ENCODE measurements at places on chromosomes 5 and 9.

DNA sequence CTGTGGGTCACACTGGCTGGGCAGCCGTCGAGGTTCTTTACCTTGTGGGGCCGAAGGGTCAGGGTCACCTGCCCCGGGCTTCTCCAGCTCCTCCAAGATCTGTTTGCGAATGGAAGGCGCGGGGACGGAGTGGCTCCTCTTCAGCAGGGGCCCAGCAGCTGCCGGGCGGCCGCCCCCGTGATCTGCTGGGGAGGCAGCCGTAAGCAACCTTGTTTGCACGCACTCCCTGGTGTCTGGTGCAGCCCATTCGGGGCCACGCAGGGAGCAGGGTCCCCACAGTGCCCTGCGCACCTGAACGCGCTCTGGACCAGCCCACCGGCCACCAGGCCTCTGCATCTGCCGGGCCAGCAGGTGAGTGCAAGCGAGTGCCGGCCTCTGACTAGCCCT, 34.9 kb downstream of the PNPLA7 start:
- DNase-seq = no peak

DNA sequence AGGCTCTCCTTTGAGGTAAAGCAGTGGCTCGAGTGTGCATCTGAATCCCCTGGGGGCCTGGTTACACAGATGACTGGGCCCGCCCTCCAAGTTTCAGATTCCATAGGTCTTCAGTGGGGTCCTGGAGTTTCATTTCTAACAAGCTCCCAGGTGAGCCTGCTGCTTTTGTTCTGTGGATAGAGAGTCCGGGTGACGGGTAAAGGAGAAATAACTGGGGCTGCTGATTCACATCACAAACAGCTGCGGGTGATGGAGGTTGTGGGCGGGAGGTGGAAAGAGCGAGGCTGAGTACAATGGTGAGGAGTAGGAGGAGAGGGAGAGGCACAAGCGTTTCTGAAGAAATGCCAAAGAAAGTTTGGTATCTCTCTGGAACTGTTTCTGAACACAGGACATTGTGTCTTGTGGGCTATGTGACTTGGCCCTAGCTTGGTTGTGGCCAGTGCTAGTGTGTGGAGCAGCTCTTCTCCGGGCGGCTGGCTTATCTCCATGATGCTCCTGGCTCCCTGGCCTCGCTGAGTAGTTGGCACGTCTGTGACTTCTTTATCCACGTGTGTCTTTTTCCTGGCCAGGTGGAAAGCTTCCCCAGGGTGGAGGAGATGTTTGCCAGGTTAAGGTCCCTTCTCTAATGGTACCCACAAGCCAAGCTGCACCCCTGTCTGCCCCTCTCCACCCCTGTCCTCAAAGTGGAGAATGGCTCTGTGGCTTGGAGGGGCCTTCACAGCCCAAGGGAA, 61.7 kb downstream of the HSPA4 start:
- DNase-seq = peak; percentile 19

GRCh38 chr5:78755822-78756429, 107.4 kb upstream of the LHFPL2 start:
- no peak for DNase-seq

DNA sequence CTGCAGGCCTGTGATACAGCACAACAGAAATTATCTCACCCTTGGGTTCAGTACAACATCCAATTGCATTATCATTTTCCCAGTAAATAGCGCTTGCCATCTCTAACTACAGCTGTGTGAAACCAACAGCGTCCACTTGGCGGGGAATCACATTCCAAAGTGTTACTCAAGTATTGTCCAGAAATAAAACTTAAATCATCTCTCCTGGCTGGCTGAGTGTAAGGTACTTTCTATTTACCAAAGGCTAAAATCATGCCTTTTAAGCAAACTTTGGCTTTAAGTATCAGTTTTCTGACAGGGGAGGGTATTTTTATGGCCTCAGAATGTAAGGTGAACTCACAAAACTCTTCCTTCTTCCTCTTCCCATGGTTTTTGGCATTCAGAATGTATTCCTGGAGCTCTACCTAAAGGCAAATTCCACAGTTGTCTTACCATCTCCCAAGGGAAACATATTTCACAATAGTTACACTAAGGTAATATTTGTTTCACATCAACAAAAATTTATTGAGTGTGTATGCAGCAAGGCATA, 205.6 kb upstream of the MPDZ start:
- DNase-seq = no peak

DNA sequence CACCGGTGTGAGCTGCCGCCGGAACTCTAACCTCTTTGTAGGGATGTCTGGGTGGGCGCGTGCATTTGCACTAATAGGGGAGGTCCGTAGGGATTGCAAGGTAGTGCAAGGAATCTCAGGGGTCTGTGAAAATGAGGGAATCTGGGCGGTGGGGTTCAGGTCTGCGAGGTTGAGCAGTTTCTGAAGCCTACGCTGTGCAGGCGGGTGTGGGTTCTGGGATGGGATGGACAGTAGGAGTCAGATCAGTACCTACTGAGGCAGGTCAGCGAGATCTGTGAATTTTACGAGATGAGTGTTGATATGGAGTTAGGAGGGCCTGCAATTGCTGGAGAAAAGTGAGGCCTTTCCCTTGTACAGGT, 856 bp upstream of the ATOSB start:
- no peak for DNase-seq

GRCh38 chr9:15058236-15058635, 148.0 kb upstream of the FREM1 start:
- no peak for DNase-seq

- no peak for DNase-seq
These were observed 57.4 kb downstream of the CFAP95 start for GRCh38 chr9:69877852-69878514.

- no peak for DNase-seq
These were observed 37.5 kb downstream of the SPOCK1 start for GRCh38 chr5:137461391-137462264.

- DNase-seq = no peak
These were observed 123.9 kb upstream of the ADAMTSL1 start for GRCh38 chr9:18350036-18350435.

- no peak for DNase-seq
These were observed 621 bp downstream of the CEP72 start for GRCh38 chr5:612498-613424.

DNA sequence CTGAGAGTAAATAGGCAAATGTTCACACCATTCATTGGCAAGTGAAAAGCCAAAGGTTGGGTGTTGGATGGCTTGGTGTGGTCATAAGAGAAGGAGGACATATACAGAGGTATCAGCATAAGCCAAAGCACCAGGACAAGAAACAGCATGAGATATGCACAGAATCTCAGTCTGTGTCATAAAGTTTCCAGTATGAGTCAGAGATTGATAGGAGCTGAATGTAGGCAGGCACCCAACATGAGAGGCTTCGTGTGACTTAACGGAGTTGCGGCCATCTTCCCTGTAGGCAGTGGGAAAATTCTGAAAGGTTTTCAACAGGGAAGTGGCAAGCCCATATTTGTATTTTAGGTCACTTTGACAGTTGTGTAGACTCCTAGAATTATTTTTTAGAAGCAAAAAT, 54.5 kb downstream of the SNCAIP start:
- DNase-seq = no peak

DNA sequence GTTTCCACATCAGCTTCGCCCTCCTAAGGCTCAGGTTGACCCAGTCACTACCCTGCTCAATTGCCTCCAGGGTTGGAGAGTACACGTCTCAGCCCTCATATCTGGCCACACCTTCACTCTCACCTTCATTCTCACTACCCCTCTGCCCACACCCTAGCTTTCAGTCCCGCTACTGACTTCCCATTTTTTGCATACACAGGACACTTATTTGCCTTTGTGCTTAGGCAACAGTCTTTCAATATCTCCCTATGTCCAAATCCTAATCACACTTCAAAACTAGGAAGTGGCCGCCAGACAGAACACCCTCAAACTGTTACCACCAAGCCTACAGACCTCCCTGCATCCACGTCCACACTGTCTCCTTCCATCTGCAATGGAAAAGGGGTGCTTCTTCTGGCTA, 10.9 kb downstream of the MCTP1 start:
- no peak for DNase-seq

DNA sequence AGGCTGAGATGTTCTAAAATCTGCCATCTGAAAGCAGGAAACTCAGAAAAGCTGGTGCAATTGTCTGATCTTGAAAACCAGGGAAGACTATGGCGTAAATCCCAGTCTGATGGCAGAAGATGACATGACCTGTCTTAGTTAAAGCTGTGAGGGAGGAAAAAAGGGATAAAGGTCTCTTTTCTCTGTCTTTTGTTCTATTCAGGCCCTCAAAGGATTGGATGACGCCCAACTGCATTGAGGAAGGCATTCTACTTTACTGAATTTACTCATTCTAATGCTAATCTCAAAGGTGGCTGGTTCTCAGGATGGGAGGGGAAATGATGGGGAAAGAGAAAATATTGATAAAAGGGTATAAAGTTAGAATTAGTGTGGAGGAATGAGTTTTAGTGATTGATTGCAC, 312.8 kb upstream of the CTNND2 start:
- no peak for DNase-seq

DNA sequence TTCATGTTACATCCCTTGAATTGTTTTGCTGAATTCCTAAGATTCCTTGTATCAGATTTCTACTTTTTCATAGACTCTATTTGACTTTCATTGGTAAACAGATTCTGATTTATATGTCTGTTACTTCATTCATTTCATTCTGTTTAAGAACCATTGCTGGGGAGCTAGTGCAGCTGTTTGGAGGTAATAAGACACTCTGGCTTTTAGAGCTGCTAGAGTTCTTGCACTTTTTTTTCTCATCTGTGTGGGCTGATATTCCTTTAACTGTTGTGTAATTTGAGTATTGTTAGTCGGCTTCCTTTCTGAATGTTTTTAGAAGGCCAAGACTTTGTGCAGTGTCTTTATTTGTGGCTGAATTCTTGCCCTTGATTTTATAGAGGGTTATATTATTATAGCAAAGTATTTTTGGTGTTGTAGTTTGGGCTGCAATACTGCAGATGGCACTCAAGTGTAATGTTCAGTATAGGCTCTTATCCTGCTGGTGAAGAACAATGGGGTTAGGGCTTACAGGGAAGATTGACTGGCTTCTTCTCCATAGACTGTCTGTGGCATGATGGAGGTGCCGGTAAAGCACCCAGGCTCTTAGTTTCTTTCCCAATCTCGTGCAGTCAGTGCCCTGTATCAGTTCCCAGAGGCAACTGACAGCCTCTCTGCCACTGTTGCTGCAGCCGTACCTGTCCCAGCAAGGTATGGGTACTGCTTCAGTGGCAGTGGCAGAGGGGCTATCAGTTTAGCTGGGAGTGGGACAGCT, 162.2 kb downstream of the OXCT1 start:
- no peak for DNase-seq

DNA sequence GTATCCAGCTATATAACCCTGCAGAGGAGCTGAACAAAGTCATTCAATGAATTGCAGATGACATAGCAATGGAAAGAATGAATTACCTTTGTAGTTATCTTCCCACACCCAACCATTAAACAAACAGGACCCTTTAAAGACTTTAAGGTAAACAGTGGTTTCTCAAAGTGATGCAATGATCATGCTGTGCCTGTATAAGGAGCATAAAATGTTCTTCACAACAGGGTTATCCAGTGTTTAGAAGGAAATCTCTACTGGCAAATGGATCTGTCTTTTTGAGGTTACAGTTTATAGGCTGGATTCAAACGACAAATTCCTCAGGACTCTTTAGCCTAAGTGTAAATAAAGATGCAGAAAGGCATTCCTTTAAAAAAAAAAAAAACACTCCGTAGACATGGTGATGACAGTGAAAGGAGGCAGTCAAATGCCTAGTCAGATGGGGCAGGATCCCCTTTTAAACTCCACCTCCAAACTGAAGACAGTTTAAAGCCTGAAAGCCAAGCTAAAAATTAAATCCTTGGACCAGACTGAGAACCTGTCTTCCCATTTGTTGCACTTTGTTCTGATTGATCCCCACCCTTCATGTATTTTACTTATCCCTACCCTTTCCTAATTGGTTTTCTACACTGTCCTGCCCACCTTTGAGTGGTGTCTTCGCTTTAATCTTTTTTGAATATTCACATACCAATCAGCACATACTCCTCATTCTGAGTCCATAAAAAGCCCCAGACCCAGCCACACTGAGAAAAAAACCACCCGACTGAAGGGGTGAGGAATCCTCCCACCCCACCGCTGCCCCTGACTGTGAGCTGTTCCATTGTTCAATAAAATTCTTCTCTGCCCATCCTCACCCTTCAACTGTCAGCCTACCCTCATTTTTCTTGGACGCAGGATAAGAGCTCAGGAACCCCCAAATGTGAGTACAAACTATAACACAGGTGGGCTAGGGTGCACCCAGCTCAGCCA, 761.3 kb upstream of the DMAC1 start:
- DNase-seq = no peak

DNA sequence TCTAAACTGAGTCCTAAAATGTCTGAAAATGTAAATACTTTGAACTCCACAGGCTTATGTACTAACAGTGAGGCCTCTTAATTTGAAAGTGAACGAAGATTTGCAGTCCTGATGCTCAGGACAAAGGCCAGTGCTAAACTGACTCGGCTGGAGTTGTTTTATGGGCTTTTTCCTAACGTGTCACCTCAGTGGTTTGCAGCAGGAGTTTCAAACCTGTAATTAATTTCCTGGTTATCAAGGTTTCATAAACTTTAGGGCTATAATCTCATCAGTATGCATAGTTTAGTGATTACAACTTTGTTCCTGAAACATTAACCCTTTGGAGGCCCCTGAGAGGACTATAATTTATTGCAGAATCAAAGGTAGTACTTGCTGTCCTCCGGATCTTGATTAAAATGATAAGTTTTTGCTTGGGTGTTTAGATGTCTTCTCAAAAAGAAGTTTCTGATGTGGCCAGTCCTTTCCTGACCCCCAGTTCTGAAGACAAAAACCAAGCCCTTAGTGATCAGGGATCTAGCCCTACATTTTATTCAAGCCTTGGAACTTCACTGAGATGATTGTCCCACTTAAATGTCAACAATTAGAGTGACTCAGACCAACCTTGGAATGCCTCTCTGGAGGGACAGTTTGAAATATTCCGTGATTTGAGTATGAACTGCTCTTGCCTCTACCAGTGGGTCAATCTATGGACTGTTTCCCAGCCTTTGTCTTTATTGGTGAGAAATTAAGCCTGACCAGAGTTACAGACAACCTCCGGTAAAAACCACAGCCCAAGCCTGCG, 11.1 kb upstream of the S100Z start:
- DNase-seq = no peak

DNA sequence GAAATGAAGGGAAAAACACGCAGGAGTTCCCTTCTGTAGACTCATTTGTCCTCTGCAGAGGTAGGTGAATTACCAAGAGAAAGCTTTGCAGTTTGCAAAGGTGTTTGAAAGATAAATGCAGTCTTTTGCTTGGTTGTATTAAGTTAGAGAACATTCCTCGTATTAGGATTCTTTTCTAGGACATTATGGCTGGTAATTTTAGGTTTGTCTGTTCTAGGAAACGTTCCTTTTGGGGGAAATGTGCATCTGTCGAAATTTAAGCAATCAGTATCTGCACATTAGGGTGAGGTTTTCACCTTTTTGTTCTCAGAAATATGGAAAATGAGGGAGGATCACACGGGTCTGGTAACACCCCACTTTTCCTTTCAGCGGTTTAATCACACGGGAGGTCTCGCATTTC, 45.1 kb downstream of the GAS1 start:
- no peak for DNase-seq

DNA sequence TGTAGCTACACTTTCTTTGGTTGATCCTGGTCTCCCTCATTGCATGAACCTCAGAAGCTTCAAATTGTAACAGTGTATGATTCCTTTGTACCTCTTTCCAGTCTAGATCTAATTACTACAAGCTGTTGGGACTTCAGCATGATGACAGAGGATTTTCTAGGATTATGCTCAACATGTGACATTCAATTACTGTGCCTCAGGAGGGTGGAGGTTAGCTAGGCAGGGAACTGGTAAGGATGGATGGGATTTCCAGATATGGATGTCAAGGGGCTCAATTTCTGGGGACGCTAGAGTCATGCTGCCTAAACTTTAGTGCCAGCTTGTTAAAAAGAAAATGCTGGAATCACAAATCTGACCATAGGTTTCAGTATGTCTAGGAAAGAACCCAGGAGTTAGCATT, 29.2 kb upstream of the GLRA1 start:
- no peak for DNase-seq
